ENCODE measurements at places on chromosomes 4 and X. TPM values are rescaled to one million over a fixed set of nuclear protein-coding genes. Genes with fewer than 3 reads are reported as not detected.

The ELF4 gene
- total RNA-seq = 2.0 TPM

- DNase-seq = peak; percentile 52
Measured at GRCh38 chrX:38804682-38805431, 3.6 kb downstream of the MID1IP1 start.

GRCh38 chr4:123248085-123248659, 148.4 kb upstream of the SPRY1 start:
- DNase-seq = no peak

DNA sequence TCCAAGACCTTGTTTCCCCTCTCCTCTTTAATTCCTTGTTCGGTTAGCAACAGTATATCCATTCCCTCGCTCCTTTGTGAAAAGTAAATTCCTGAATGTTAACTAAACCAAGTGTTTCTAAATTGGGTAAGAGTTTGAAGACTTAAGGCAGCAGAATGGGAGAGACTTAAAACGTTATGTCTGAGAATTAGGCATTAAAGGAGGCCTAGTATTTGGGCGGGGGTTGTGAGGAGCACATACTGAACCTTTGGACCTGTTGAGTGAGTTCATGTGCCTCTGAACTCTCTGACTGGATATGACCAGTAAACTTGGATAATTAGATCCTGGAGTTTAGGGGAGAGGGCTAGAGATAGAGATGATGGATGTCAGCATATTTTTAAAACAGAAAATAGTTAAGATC, 1.2 kb downstream of the MSMO1 start:
- DNase-seq = no peak

GRCh38 chrX:72312311-72312940, 6.7 kb upstream of the CITED1 start:
- DNase-seq = no peak

DNA sequence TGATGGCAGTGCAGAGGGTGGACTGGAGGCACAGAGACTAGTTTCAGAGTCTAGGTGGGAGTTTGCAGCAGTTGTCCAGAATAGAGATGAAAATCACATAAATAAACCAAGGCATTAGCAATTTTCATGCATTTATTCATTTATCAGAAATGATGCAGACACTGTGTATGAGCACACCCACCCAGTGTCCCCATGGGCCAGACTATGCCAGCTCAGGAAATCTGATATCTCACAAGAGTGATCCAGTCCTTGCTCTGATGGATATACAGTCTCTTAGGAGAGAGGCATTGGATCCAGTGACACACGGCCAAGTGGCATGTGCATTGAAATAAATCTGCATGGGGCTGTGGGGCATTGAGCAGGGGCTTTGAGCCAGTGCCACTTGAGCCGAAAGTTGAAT, 228.2 kb downstream of the FRMPD4 start:
- DNase-seq = no peak

DNA sequence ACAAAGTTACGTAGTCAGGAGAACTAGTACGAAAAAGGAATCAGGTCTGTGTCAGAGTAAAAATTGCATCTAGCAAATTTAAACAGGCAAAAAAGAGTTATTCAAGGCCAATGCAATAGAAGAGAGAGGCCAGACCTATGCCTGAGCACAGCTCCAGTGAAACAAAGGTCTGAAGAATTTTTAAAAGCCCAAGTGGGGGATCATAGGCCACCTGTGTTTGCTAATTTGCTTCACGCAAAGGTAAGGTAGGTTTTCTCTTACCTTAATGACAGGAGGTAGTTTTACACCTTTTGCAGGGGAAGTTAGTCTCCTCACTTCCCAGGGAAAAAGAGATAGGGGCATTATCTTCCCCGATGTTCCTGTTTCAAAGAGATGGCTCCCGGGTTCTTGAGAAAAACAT, 448.6 kb upstream of the TECRL start:
- DNase-seq = no peak

DNA sequence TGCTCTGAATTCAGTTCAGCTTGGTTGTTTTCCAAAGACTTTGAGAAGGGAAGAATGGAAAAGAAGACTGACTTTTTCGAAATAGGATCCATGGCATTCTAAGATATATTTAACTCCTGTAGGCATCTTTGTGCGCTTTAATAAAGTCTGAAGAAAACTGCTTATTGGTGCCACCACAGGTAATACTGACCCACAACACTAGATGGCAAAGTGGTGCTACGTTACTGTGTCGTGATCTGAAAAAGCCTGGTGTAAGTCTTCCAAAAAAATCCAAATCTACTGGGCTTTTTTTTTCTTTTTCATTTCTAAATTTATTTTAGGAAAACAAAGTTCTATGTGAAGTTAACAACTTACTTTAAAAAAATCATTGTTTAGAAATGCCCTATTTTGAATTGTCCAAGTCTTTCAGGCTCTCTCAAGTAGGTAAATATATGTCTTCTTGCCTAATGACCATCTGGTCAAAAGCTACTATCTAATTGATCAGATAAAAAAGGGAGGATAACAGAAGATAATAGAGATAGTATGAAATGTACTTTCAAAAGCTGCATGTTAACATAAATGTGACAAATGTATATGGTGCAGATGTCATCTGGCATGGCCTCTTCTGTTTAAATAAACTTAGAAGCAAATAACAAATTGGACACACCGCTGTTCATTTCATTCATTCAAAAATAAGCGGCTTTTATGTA, 47.0 kb upstream of the MID1IP1 start:
- no peak for DNase-seq

- DNase-seq = no peak
Measured at GRCh38 chr4:177119691-177120090, 190.0 kb upstream of the NEIL3 start.

DNA sequence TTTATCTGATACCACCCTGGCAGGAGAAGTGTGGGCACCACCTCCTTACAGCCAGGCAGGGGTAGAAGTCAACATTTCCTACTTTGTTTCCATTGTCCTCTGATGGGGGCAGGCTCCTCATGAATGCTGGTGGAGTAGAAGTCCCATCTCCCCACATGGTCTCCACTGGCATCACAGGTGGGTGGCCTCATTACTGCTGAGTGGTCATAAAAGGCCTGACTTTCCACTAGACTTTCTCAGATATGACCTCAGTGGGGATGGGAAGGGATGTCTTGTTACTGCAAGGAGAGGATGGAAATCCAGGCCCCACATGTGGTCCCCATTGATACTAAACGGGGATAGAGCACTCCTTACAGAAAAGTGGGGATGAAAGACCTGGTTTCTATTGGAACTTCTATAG, 18.6 kb upstream of the BMP2K start:
- DNase-seq = no peak

GRCh38 chrX:84865113-84865512, 138.6 kb upstream of the APOOL start:
- DNase-seq = no peak

DNA sequence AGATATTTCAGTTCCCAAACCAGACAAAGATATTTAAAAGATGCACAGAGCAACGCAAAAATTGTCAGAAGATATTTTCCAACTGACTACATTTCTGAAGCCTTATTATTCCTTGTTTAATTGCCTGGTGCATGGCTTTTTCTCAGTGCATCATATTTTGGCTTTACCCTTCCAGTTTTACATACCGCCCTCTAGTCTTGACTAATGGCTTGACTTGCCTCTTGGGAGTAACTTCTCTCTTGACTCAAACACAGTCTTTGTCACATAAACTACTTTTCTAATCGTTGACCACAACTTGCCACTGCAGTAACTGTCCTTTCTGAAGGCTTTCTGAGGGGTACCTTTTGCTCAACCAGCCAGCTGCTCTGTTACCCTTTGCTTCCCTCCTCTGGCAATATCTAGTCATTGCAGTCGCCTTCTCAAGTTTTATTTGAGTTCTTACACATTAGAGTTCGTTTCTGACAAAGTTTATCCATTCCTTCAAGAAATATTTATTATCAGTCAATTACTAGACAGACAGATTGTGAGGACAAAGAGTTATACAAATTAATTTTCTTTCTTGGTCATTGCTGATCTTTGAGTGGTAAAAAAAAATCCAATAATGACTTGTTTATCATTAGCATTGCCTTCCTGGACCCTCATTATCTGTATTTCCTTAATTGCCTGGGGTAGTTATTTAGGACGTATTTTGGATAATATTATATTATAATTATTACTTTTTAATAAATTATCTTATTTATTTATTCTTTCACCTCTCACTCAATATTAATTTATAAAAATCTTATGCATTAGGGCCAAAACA, 506.9 kb upstream of the PCDH10 start:
- no peak for DNase-seq

DNA sequence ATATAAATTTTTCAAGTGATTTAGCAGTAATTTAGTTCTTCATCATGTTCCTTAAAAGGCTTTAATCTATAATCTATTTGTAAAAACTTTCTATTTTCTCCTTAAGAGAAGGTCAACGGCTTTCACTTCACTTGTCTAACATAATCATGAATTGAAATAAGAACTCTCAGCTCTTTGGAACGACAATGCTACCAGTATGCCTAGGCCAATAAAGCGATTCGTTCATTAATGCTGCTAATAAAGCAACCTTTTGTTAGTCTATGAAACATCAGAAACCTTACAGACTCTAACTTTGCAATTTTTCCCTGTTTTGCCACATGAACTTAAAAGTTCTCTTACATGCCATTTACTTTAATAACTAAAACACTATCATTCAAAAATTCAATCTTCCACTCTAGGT, 47.6 kb downstream of the FBXW7 start:
- DNase-seq = no peak

GRCh38 chrX:10739426-10739825, 119.0 kb upstream of the MID1 start:
- no peak for DNase-seq

The RS1 gene
- not detected for total RNA-seq

- DNase-seq = peak; percentile 83
Measured at GRCh38 chr4:83320548-83320947, 14.1 kb downstream of the HPSE start.

Measured in Right ventricle myocardium superior (tissue), 1 donor.